ENCODE measurements at places on chromosomes 3 and 15.

DNA sequence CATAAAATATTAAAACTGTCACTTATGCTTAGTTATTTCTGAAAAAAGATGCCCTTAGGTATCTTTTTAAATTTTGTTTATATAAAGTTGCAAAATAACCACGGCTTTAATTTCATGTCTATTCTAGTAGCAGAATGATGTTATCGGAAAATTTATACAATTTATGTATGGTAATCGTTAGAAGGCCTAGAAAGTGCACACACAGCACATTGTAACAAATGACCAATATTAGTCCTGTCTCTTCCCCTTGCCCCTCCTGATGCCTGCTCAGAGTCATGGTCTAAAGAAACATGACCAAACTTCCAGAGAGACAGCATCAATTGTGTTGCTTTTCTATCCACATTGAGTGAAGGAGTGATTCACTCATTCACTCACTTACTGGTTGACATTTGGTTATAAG lies 6.2 kb upstream of the LPP start:
- DNase-seq, result no peak

DNA sequence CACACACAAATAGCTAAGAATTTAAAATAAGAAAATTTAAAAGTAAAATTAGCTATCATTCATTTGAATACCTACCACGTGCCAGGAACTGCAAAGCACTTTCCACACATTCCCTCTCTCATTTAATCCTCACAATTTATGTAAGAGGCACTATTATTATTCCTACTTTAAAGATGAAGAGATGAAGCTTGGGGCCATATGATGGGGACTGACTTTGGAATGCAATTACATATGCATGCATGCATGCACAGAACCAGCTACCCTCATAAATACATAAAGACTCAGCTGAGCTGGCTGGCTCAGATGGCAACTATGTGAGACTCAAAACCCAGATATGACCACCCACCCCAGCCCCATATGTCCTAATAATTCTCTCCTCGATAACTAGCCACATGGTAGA lies 31.7 kb upstream of the THUMPD3 start:
- DNase-seq, result no peak

- no peak for DNase-seq
Measured at GRCh38 chr3:69521286-69521685, 135.4 kb upstream of the FRMD4B start.

GRCh38 chr3:73453666-73454065 lies 171.1 kb downstream of the PDZRN3 start:
- no peak for DNase-seq

DNA sequence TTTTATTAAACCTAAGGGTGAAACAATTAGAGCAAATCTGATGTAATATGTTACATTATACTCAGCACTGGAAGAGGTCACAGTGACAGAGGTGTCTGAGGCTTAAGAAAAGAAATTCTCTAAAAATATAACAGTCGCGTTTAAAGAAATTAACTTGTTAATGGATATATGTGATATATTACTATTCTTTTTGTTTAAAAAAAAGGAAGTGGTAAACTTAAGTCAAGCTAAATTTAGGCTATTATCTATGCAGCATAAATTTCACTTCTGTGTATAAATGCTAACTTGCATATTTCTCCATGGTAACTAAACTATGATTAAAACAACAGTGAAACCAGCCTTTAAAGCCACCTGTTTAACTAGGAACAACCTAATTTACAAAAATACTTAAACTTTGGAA lies 191.3 kb downstream of the FOXP1 start:
- DNase-seq, result no peak

DNA sequence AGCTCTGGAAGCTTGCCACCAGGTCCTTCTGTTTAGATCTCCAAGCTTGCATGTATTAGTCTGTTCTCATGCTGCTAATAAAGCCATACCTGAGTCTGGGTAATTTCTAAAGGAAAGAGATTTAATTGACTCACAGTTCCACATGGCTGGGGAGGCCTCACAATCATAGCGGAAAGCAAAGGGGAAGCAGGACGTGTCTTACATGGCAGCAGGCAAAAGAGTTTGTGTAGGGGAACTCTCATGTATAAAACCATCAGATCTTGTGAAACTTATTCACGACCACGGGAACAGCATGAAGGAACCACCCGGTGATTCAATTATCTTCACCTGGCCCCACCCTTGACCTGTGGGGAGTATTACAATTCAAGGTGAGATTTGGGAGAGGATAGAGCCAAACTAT lies 147.0 kb upstream of the PROK2 start:
- no peak for DNase-seq

GRCh38 chr3:124847051-124847450 lies 40.1 kb downstream of the ITGB5 start:
- DNase-seq, result no peak

DNA sequence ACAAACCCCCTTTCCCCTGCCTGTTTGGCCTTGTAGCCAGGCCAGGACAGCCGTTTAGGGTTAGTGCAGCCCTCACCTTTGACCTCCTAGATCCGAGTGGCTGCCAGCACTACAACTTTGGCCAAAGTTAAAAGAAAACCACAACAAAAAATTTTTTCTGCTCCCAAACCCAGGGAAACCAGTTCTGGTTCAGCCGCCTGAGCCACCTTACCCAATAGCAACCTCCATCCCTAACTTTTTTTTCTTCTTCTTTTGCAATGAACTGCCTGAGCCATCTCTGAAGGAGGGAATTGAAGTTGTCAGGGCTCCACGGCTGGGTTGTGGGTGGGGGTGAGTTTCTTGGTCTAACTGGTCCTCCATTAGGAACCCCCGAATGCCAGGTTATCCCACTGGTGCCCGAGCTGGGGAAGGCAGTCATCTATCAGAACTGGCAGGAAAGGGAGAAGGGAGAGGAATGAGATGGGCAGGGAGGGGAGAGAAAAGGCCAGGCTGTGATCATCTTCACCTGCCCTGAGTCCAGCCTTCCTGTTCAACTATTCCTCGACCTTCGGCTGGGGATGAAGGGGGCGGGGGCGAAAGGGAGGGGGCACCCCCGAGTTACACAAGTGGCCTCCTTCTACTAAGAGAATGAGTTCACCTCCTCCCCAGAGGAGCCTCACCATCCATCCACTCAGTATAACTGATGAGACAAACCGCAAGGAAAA lies 6.2 kb upstream of the NR2F2 start:
- DNase-seq, result no peak

- DNase-seq, result peak; percentile 32
Measured at GRCh38 chr15:22263738-22264137, 183.4 kb downstream of the OR4M2 start.

DNA sequence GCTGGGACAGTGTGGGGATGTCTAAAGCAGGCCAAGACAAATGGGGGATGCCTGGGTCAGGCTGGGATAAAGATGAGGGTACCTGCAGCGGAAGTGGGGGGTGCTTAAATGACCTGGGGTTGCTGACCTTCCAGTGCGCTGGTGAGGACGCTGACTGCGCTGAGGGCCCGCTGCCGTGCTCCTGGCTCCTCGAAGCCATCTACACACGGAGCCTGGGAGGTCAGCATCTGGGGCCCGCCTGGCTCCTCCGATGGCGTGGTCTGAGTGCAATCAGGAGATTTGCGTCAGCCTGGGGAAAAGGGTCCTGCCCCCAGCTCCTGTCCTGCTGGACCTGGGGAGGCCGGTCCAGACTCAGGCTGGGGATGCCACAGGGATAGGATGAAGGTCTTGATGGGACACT lies 50.7 kb downstream of the SCN5A start:
- DNase-seq, result no peak

GRCh38 chr15:68298882-68299381 lies 21.4 kb downstream of the FEM1B start:
- peak; percentile 68 for DNase-seq

DNA sequence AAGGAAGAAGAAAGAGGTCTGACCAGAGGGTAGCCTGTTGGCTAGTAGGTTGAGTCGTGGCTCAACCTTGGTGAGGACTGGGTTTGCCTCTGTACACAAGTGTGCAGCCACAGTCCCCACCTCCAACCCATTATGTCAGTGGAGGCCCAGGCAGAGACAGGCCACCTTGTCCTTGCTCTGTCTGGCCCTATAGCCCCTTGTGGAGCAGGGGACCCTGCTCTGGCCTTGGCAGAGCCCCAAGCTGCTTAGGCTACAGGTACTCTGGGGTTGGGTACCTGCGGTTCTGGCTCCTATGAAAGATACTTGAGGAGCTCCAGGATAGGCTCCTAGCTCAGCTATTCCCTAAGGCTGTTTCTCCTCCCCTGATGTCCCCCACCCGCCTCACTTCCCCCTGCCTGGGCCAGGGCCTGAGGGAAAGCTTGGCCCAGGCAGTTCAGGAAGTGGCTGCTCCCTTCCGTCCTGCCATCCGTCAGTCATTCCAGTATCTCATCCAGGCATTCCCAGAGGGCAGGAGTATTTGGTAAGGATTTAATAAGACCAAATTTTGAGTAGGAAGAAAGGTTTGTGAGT lies 44.0 kb downstream of the FGD5 start:
- no peak for DNase-seq
